ENCODE measurements at places on chromosomes 2 and 18. TPM values are rescaled to one million over a fixed set of nuclear protein-coding genes. Genes with fewer than 3 reads are reported as not detected.

IL36A gene
- not detected for total RNA-seq

RAB17 gene
- total RNA-seq: 0.63 TPM

MATN3 gene
- total RNA-seq: 9.9 TPM

NETO1 gene
- total RNA-seq: 15.0 TPM

SPP2 gene
- not detected for total RNA-seq

SIX3 gene
- total RNA-seq: not detected
